Stimulated activated CD4-positive, alpha-beta T cell treated with anti-CD3 and anti-CD28 coated beads, TNF-alpha, amount 100 ng/mL, for 24 hours (primary cell): ENCODE measurements at places on chromosomes 6 and 20.

DNA sequence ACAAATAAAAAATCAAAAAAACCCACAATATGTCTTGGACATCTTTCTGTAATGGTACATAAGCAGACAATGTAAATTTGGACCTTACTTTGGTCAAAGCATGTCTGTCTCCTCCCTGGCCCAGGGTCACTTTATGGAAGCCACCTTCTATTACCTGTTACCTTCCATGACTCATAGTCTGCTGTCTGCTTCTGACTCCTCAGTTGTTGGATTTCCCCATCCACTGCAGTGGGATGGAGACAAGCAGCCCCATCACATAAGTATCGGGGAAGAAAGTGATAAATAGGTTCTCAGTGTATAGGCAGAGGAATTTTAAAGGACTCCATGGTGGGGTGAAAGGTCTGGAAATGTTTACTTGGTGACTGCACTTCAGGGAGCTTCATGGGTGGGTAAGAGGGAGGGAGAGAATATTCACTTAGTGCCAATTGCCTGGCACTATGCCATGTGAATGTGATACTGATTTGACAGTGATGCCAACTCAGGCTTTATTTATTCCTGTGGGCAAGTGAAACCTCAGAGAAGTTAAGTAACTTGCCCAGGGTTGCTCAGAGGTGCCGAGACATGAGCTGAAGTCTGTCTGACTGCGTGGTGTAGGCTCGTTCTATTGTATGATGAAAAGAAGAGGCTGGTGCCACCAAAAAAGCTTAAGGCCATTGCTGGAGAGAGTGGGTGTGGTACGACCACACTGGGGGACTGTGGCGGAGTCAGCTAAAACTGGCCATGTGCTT, 175.6 kb upstream of the RNF24 start:
- no peak for DNase-seq

GRCh38 chr6:24522228-24523176, 27.7 kb downstream of the ALDH5A1 start:
- no peak for DNase-seq

DNA sequence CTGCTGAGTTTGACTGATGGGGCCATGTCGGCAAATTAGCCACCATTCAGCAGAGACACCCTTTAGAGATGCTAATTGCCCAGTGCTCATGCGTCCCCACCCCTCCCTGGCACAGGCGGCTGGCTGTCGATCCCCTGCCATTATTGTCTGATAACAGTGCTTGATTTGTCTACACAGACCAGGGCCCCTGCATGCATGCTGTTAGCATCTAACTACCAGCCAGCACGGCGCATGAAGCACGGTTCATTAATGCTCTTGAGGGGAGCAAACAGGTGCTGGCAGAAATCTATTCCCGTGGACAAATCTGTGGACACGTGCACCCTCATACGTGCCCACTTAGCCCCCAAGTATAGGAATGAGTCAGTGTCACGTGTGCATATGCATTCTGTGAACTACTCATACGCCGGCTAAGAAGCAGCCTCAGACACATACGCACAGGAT, 32.2 kb downstream of the KCNB1 start:
- DNase-seq, result no peak

DNA sequence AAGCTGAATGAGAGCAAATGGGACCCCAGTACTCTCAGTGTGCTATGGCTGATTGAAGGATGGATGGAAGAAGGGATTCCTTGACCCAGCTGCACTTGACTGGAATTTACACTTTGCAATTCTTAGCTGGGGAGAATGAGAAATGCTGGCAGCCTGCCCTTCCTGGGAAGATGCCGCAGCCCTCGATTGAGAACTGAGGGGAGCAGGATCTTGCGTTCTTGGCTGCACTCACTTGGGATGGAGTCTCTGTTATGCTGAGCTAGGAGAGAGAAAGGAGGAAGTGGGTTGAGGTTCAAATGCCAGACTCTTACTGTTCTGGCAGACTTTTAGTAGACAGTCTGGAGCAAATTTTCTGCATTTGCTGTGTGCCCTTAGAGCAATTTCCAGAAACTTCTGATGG, 221.2 kb downstream of the FNDC1 start:
- DNase-seq, result no peak

- no peak for DNase-seq
Observed at GRCh38 chr6:88477413-88477812, 311.3 kb upstream of the CNR1 start.

DNA sequence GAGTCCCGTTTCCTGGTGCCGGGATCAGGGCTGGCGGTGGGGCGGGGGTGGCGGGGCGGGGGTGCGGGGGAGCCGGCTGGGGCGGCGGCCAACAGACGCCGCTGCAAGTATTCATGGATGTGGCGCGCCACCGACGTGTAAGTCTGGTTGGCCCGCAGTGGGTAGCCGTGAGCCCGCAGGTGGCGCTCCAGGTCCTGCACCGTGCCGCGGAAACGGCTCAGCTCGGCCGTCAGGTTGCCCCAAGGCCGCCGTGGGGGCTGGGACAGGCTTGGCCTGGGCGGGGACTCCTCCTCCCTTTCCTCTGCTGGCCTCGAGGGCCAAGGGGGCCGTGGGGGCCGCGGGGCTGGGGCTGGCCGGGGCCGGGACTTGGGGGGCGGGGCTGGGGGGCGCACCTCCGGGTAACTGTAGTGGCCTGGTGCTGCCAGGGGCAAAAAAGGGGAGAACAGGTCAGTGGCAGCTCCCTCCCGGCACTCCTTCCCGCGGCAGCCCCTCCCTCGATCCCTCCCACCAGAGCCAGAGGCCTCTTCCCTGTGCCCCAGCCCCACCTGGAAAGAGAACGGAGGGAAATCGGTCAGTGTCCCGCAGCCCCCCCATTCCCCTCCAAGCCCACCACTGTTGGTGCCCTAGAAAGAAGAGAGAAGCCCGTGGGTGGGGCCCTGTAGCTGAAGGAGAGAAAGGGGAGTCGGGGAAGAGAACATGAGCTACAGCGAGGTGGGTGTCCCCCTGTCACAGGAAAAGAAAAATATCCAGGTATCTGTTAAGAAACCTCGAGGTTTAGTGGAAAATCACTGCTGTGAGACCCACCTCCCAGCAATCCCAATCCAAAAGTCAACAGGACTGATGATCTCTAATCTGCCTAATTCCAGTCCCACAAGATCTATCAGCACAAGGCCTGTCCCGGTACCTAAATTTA, 21.3 kb downstream of the TNXB start:
- DNase-seq, result peak; percentile 77

DNA sequence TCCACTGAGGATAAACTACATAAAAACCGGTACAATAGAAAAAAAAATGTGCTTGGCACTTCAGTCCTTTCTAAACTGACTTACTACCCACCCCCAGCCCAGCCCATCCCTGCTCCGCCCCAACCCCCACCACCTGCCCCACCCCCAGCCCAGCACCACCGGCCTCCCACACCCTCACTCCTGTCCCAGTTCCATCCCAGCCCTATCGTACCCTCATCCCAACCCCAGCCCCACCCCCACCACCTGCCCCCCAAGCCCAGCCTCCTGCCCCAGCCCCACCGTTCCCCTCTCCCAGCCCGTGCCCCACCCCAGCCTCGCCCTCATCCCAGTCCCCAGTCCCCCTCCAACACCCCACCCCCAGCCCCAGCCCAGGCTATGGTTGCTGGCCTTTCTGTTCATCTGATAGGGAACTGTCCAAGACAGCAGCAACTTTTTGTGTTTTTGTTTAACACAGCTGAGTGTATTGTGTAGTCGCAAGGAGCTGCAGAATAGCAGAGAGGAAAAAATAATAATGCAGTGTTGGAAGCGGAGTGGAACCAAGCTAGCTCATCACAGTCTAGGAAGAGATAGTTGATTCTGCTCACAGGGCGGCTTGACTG, 61.9 kb downstream of the SASH1 start:
- no peak for DNase-seq

DNA sequence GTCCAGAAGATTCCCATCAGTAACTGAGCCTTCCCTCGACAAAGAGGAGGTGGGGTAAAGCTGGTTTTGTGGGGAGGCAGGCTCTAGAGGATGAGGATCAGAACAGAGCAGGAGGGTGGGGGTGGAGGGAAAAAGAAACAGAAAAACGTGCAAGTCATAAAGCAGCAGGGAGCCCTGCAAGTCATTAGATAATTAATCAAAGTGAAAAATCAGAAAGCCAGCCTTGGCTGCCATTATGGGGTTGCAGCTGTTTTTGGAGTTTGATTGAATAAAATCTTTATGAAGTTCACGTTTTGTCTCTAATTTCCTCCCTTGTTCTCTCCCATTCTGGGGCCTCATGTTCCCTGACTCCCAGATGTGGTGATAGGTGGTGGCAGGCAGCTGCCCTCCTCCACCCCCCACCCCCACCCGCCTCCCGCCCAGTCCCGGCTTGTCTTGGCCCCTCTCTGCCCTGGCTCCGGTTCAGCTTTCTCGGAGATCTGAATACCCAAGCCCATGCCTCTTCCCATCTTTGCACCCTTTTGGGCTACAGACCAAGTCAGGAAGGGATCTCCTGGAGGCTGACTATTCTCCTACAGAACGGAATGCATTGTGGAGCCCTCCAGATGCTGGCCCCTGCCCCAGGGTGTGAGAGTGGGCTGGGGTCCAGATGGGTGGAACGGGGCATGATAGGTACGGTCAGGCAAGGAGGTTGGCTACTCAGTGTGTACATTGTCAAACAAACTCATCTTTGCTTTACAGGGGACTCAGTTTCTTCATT, 141.8 kb downstream of the CDC5L start:
- DNase-seq, result no peak

GRCh38 chr6:121297694-121298093, 36.6 kb downstream of the TBC1D32 start:
- DNase-seq, result no peak

DNA sequence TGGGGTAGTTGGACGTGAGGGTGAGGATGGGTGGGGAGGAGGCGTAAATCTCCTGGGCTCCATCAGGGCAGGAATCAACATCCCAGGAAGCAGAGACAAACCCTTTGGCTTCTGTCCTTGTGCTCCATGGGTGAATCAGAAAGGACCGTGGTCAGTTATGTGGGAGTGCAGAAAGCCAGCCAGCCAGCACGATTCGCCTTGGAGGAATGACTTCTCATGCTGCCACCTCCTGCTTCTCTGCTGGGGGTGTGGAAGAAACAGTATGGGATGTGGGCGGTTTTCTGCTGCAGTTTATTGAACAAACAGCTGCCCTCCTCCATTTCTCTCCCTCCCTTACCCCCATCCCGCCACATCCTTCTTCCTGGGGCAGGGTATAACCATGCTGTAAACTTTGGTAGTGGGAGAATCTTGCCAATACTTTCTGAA, 214.5 kb downstream of the SOX4 start:
- no peak for DNase-seq

- DNase-seq, result no peak
Observed at GRCh38 chr6:151089978-151090377, 149.8 kb upstream of the AKAP12 start.

GRCh38 chr20:38135651-38136420, 29.2 kb downstream of the TGM2 start:
- DNase-seq, result no peak

DNA sequence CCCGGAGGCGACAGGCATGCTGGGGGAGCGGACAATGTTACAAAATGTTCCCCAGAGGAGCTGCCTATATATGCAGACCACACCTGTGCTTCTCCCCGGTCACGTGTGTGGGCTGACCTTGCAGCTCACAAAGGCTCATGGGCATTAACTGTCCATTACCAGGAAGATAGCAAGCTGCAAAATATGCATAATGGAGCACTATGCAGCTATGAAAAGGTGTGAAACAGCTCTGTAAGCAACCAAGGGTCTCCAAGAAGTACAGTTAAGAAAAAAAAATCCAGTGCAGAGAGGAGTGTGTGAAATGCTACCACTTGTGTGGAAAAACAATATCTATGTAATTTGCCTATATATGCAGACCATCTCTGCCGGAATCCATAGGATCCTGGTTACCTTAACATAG, 9.4 kb downstream of the TCF15 start:
- no peak for DNase-seq

GRCh38 chr6:7879980-7880717, 30.4 kb downstream of the TXNDC5 start:
- DNase-seq, result no peak

DNA sequence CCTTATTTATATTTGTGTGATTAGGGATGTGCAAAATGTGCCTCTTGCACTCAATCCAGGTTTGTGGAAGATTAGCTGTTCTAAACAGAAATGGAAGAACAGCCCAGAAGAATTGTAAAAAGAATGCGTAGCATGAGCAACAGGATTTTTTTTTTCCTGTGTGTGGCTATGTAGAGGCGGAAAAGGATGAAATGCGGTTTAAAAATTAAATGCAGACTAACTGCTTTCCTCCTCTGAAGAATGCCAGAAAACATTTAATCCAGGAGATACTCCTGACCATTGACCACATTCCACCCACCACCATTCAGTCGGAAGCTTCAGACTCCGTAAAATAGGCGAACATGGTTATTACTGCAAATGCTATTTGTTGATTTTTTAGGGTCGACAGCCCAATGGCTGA, 83.4 kb downstream of the BMP6 start:
- DNase-seq, result no peak

DNA sequence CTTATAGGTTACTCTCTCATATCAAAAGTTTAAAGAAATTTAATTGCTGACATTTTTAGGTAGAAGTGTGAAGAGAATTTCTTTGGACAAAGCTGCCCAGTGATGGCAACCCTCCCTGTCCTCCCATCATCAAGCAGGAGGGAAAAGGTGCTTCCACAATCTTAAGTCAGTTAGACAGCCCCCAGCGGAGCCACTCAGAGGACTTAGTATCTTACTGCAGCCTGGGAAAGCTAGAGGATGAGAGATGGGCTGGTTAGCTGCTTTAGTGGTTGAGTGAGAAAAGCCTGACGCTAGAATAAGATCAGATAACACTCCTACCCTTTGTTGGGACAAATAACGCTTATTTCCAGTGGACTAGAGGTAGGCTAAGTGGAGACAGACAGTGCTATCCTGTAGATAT, 227.1 kb downstream of the RFPL4B start:
- DNase-seq, result no peak

- DNase-seq, result no peak
Observed at GRCh38 chr6:110534731-110535492, 58.5 kb upstream of the SLC22A16 start.

DNA sequence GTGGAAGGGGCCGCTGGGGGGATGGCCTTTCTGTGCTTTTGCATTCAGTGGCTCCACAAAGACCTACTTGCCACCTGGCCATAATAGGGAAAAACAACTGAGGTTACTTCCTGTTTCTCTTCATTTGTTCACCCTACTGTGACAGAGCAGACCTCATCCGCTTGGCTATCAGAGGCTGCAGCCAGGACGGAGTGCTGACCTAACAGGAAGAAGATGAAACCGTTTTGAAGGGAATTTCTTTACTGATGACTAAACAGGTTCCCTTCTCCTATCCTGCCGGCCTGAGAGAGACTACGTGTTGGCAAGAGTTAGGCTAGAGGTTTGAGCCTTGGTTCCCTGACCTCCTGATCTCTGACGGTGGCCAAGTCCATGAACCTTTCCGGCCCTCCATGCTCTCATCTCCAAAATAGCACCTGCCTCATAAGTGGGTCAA, 21.3 kb downstream of the PRR18 start:
- no peak for DNase-seq
